NCI-H1417 treated with DMSO at 0.1 percent for 48 hours (cell line): ENCODE measurements at places on chromosomes 7 and 10.

- DNase-seq, result no peak
Observed at GRCh38 chr7:128729494-128729893, 9.7 kb upstream of the CALU start.

GRCh38 chr7:91140982-91141381, 123.3 kb upstream of the FZD1 start:
- no peak for DNase-seq

DNA sequence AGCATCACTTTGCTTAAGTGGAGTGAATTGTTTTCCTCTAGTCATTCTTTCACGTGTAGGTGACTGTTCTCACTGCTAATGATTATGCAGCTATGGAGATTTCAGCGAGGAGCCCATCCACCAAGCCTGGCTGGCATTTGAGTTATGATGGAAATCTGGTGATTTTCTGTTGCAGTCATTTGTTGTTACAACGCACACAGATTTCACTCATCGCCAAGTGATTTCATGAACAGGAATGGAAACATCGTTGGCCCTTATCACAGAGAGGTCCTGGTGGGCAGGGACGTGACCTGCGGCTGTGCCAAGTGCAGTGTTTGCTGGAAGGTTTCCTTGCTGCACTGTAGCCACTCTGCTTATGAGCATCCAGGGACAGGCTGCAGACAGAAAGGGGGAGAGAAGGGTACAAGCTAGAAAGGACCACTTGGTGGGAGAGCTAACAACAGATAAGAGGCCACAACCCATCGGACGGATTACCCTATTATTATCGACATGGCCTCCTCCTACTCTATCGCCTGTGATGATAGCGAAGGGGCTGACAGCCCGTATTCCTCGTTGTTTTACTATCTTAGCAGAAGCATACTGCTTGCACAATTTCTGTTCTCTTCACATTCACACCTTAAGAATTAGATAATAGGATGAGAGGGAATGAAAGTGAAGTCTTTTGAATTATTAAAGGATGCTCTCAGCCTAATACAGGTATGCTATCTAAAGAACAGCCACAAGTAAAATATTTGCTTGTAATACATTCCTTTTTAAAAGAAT, 99.0 kb upstream of the PITRM1 start:
- no peak for DNase-seq

- no peak for DNase-seq
Observed at GRCh38 chr7:142457146-142457703, 199.4 kb upstream of the PRSS58 start.

DNA sequence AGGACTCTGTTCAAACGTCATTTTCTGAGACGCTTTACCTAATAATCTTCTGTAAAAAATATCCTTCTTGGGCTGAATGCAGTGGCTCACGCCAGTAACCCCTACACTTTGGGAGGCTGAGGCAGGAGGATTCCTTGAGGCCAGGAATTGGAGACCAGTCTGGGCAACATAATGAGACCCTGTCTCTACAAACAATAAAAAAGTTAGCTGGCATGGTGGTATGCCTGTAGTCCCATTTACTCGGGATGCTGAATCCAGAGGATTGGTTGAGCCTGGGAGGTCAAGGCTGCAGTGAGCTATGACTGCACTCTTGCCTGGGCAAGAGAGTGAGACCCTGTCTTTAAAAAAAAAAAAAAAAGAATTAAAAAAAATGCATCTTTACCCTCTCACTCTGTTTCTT, 5.1 kb downstream of the STAM start:
- no peak for DNase-seq

DNA sequence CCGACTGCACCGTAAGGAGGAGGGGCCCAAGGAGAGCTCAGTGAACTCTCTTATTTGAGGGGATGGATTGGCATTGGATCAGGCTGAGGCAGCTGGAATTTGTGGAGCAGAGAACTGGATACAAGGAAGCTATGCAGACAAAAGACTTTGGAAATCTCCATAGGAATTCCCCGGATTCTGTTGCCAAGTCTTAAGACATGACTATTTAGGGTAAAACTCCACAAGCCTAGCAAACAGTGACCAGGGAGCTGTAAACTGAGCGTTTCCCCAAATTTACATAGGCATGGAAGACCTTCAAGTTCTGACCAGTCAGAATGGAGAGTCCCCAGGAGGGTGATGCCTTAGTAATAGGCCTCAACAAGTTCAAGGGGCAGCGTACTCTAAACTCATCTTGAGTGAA, 82.5 kb upstream of the PCBD1 start:
- DNase-seq, result no peak
